Left colon (tissue), 2 donors: ENCODE measurements at places on chromosomes 13 and 19. TPM values are rescaled to one million over a fixed set of nuclear protein-coding genes. Genes with fewer than 3 reads are reported as not detected.

DNA sequence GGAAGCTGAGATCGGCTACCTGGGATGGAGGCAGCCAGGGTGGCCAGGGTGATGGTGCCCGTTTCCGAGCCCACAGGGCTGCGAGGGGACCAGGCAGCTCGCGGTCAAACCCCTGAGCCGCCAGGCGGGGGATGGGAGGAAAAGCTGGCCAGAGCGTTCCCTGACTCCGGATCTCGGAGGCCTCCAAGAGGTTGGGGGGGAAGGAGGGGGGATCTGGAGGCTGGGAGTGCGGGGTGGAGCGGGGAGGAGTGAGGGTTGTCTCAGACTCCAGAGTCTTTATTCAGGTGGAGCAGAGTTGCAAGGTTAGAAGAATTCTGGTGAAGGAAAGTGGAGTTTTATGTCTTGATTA is 1.1 kb downstream of the CACNG7 start:
- no peak for DNase-seq

- DNase-seq: no peak
Observed at GRCh38 chr13:110294146-110294545, 12.8 kb downstream of the COL4A1 start.

GRCh38 chr19:18513868-18514267 is 8.0 kb downstream of the ELL start:
- DNase-seq: no peak

DNA sequence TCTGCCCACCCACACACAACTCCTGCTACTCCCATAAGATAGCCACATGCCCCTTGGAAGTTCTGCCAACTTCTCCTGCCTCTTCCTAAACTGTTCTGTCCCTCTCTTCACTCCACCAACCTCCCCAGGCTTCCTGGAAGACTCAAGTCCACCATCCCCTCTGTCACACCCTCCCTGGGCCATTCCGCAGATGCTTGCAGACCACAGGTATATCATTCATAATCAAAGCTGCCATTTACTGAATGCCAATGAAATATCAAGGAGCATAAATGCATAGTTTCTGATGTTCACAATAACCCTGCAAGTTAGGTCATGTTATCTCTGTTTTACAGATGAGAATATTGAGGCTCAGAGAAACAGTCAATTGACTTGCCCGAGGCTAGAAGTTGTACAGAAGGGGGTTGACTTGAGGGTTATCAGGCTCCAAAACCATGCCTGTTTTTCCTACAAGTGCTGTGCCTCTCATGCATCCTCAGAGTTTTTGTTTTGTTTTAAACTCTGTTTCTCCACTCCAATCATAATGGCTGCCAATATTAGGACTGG is 135.6 kb downstream of the SLC7A1 start:
- DNase-seq: no peak

DNA sequence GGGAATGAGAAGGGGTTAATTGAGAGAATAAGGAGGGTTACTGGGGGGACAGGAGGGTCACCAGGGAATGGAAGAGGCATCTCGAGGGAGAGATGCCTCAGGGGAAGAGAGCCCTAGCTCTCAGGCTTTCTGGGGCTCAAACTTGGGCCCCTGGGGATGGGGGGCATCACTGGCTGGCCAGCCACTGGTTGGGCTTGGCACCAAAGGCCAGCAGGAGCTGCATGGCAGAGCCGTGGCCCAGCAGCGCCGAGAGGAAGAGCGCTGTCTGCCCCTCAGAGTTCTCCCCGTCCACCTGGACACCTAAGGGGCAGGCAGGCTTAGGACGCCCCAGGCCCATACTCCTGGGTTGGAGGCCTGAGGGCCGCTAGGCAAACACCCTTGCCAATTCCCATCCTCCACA is 17.5 kb downstream of the ARHGAP33 start:
- no peak for DNase-seq

DNA sequence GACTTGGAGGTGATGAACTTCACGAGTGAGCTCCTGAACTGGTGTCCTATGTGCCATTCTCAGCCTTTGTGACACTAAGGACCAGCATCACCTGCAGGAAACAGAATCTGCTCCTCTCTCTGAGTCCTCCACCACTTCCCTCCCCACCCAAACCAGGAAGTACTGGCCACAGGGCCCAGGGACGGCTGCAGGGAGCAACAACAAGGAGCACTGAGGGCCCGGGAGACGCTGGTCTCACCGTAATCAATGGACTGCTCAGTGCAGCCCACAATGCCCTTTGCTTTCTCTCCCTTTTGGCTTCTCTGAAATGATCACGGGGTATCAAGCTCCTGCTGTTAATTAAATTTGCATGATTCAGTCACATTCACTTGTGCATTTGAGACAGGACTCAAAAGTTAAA is 18.6 kb downstream of the PEPD start:
- DNase-seq: no peak

DNA sequence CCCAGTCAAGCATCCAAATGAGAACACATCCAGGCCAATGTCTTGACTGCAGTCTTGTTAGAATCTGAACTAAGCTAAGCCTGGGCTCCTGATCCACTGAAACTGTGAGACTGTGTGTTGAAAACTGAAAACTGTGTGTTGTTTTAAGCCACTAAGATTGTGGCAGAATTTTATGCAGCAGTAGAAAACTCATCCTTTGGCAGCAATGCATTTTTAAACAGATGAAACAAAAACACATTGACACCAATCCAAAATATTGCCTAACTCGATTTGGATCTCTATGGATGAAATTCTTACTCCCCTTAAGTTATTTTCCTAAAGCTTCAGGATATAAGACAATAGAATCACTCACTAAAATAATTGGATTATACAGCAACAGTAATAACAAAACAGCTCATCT is 202.3 kb upstream of the KLF12 start:
- DNase-seq: no peak

GRCh38 chr19:5627395-5627904 is 4.6 kb downstream of the SAFB start:
- peak; percentile 63 for DNase-seq

- DNase-seq: no peak
Observed at GRCh38 chr19:50741179-50741933, 18.2 kb downstream of the CLEC11A start.

GRCh38 chr13:106348075-106348840 is 187.2 kb downstream of the EFNB2 start:
- DNase-seq: no peak

DNA sequence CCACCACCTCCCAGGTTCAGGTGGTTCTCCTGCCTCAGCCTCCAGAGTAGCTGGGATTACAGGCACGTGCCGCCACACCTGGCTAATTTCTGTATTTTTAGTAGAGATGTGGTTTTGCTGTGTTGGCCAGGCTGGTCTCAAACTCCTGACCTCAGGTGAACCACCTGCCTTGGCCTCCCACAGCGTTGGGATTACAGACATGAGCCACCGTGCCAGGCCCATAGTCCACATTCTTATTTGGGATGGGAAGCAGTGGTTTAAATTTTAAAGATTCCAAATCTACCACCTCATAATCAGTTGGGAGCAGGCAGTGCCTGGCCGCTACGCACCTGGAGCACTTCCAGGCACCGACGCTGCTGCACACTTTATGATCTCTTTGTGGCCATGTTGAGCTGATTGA is 160.6 kb upstream of the SOX1 start:
- no peak for DNase-seq

Gene FOSB
- 4.4 TPM for total RNA-seq

Gene CNOT3
- total RNA-seq: 42.2 TPM

Gene GNA15
- 4.8 TPM for total RNA-seq

Gene MARCHF2
- 46.6 TPM for total RNA-seq

Gene CDADC1
- 7.1 TPM for total RNA-seq

Gene KCNK6
- 27.2 TPM for total RNA-seq

Gene CAMSAP3
- 52.4 TPM for total RNA-seq
